Large intestine (tissue), 12 donors: ENCODE measurements at places on chromosomes 7 and 10.

- no peak for DNase-seq
Measured at GRCh38 chr7:22060863-22061262, 115.2 kb upstream of the CDCA7L start.

- DNase-seq: peak; percentile 77
Measured at GRCh38 chr7:36746347-36746746, 22.1 kb upstream of the AOAH start.

GRCh38 chr10:3067118-3067858 lies at the start of gene PFKP:
Gene PFKP, plus strand, starts transcription at chr10:3067548. Its CDS starts 48 bp downstream, at chr10:3067596.
- DNase-seq: peak; percentile 57

DNA sequence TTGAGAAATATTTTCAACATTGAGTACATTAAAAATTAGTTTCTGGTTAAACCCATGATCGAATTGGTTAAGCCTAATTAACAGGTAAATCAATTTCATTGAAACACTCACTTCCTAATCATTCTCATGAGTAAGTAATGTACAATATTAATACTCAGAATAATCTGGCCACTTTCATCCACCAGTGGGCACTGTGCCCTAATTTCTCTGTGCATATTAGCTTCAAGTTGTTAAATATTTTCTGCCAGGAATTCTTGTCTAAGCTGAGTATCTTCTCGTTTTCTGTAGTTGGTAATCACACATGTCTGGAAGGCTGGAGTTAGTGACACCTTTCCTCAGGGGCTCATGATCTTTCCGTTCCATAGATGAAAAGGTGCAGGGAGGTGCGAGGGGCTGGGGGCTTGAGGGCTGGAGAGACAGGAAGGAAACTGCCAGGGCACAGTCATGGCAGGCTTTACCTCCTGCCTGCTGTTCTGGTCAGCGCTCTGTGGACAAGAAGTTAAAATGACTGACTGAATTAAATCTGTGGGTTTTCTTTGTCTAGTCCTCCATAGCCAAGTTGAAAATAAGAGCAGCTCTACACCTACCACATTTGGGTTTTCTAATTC lies 71.9 kb downstream of the WIPF3 start:
- DNase-seq: no peak

DNA sequence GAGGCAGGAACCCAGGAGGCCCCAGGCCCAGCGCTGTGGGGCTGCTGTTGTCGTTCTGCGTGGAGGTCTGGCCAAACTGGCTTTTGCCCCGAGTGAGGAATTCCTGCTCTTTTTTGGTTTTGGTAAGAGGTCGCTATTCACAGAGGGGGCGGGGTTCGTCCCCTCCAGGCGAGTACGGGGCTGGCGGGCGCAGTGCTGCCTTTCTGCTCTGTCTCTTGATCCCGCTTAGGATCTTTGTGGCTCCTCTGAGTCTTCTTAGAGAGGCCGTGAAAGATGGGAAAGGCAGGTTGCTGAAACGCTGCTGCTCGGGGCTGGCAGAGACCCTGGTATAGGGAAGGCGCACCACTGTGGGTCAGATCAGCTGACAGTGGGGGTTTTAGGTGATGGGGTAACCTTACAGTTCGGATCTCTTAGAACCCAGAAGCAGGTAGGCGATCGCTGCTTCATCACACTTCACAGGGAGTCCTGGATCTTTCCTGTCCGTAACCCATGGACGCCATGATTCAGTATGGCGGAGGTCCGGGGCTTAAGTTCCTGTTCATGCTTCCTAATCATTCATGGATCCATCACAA lies 136.7 kb downstream of the KIF20B start:
- no peak for DNase-seq

DNA sequence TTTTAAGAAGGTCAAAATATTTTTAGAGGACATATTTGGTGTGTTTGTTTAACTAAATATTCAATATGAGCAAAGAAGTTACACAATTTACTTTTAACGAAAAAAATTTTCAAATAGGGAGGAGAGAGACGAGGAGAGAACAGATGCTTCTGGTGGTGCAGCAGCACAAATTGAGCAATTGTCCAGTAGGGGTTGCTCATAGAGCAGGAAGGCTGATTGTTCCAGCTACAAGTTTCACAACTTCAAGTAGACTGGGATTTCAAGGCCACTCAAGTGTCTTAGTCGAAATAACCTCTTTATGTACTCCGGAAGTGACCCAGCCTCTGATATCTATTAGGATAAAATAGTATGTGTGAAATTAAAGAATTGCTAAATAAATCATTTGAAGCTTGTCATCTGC lies 197.9 kb downstream of the HDAC9 start:
- peak; percentile 32 for DNase-seq

GRCh38 chr7:19621740-19622139 lies 87.1 kb downstream of the POLR1F start:
- DNase-seq: no peak

DNA sequence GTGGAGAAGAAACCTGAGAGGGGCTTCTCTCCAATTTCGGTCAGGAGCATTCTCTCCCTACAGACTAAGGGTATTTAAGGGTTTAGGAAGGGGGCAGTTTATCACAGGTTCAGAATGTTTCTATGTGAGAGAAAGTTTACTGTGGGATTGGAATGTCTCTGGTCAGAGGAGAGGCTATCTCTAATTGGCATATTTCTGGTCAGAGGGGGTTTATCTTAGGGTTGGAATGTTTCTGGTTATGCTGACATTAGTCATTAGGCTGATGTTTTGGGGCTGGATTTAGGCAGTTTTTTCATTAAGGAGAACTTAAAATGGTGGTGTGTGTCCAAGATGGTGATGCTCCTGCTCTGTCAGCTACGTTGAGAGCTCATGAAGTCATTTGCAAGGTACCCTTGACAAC lies 758.0 kb downstream of the TYW1 start:
- DNase-seq: no peak

GRCh38 chr7:12120632-12121031 lies 90.5 kb upstream of the TMEM106B start:
- DNase-seq: no peak

- DNase-seq: peak; percentile 99
Measured at GRCh38 chr7:73770002-73770859, at the start of gene CLDN3. Gene CLDN3, minus strand, starts transcription at chr7:73770270. Its CDS starts 221 bp downstream, at chr7:73770049.

DNA sequence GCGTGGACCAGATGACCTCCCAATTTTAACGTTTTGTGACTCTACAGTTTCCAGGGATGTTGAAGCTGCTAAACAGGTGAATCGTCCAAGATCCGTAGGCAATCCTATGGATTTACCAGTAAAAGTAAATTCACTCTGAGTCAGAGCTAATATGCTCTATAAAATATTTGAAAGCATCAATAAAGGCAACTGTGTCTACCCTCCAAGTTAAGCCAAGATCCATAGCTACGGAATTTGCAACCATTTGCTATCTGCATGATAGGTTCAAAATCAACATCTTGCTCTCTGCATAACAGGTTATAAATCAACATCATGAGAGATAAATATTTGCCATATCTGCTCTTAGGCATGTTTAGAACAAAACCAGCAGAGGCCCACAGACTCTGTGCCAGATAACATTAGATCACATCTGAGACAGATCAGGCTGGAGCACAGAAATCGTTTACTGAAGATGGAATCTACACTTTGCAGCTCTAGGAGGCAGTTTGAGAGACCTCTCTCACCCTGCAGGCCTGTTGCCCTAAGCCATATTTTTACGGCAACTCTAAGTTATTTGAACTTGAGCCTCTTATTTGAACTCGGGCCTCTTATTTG lies 80.7 kb upstream of the PDCD4 start:
- no peak for DNase-seq

DNA sequence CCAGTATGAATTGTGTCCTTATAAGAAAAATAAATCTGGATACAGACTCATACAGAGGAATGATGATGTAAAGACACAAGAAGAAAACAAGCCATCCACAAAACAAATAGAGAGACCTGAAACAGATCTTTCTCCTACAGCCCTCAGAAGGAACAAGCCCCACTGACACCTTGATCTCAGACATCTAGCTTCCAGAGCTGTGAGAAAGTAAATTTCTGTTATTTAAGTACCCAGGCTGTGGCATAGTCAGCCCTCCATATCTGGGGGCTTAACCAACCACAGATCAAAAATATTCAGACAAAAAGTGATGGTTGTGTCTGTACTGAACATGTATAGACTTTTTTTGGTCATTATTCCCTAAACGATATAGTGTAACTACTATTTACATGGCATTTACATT lies 23.9 kb upstream of the ANKRD1 start:
- DNase-seq: no peak

DNA sequence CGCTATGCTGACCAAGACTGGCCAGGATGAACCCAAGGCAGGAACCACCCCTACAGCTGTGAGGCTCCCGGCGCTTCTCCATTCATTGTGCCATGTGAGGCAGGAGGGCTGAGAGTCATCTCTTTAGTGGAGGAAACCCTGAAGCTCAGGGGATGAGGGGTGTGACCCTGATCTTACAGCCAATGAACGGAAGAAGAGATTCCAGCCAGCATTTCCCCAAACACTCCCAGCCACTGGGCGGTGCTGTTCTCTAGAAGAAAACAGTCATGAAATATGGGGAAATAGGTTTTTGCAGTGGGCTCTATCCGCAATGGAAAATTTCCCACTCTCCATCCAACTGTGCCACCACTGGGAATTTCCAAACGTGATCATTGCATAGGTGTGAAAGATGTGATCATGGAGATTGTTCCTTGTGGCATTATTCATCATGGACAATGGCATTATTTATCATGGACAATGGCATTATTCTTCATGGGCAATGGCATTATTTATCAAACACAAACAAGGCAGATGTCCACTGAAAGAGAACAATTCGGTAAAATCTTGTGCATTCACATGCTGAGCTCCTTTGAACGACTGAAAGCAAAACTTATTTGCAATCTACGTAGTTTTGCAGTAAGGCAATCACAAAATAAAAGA lies 14.0 kb upstream of the SLC18A2 start:
- peak; percentile 28 for DNase-seq

DNA sequence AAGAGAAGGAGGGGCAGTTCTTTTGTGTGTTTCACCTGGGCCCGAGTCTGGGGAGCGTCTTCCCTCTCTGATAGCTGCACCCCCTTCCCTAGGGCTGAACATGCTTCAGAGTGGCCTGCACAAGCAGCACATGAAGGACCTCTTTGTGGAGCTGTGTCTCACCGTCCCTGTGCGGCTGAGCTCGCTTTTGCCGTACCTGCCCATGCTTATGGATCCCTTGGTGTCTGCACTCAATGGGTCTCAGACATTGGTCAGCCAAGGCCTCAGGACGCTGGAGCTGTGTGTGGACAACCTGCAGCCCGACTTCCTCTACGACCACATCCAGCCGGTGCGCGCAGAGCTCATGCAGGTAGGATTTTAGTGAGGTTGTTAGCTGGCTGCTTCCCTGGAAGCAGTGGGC lies 39.0 kb downstream of the TRRAP start:
- DNase-seq: no peak

DNA sequence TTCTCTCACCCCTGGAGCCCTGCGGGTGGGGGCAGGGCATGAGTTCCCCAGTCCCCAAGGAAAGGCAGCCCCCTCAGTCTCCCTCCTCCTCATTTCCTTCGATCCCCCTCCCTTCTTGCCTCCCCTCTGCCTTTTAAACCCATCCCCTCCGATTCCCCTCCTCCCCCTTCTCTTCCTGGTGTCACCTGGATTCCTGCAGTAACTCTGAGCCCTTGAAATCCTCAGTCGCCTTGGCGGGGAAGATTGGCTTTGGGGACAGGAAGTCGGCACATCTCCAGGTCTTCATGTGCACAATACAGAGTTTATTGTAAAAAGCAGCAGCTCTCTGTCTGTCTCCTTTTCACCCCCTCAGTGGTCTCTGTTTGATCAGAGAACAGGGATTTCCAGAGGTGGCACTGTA lies 1.3 kb upstream of the MUC12 start:
- no peak for DNase-seq

GRCh38 chr10:55734112-55734511 lies 626.9 kb downstream of the ZWINT start:
- DNase-seq: no peak
